ENCODE measurements at places on chromosomes 6 and 20.

- no peak for DNase-seq
Observed at GRCh38 chr6:108210556-108210955, 44.7 kb downstream of the NR2E1 start.

- no peak for DNase-seq
Observed at GRCh38 chr20:45965169-45966002, 6.6 kb downstream of the ZNF335 start.

- DNase-seq: no peak
Observed at GRCh38 chr6:143183666-143184065, 123.0 kb downstream of the AIG1 start.

GRCh38 chr6:148367411-148368024 lies 24.9 kb downstream of the SASH1 start:
- DNase-seq: no peak

DNA sequence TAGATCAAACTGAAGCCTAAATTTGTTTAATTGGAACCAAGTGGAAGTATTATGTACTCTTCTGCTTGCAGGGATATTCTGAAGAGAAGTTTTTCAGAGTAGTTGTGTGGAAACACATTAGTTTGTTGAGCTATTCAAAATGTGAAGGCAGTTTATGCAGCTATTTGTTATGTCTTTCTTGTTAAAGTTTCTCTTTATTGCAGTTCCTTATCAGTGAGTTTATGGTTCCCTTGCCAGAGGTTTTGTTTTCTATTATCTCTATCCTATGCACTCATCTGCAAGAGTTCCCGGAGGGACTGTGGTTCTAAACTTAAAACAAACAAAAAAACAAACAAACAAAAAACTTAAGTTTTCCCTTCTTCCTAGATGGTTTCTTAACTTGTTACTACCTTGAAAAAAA lies 143.7 kb upstream of the SLC22A16 start:
- DNase-seq: no peak

- DNase-seq: no peak
Observed at GRCh38 chr6:38319256-38320212, 320.2 kb downstream of the BTBD9 start.

- DNase-seq: peak; percentile 59
Observed at GRCh38 chr6:133837801-133838349, 51.0 kb upstream of the TCF21 start.

GRCh38 chr6:25250878-25251277 lies 28.3 kb upstream of the CARMIL1 start:
- DNase-seq: no peak

Measured in stimulated activated CD4-positive, alpha-beta T cell treated with anti-CD3 and anti-CD28 coated beads, TNF-alpha, amount 100 ng/mL, for 24 hours (primary cell).